CD4-positive, alpha-beta T cell treated with Interferon alpha-2 for 1 hour (primary cell): ENCODE measurements at places on chromosomes 3 and 15.
A peak's percentile ranks its signal among the peaks of the same experiment; 100 is the strongest.

DNA sequence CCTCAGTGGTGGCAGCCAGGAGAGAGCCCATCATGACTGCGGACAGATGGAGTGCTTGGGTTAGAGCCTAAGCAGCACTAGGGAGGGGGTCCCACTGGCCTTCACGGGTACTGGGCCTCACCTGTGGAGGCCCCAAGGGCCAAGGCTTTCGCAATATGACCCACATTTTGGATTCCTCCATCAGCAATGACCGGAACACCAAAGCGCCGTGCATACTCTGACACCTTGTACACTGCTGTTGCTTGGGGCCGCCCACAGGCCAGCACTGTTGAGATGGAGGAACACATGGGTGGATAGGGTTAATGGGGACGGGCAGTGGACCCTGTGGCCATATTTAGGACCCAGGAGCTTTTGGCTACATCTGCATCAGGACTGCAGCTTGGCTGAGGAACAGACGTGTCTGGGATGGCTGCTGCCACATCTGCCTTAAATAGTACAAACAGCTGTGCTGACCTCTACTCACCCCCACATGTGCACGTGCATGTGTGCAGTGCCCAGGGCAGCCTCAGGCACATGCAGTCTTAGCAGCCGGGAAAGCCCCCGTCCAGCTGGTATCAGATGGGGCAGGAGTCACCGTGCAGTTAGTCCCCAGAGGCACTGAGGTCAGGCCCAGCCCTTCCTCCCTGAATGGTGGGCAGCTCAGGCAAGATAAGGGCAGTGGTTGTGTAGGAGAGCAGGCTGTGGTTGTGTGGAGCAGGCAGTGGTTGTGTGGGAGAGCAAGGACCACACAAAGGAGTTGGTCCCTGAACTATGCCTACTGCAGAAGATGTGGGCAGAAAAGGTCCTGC, 3.3 kb downstream of the NDUFAF3 start:
- DNase-seq: no peak

DNA sequence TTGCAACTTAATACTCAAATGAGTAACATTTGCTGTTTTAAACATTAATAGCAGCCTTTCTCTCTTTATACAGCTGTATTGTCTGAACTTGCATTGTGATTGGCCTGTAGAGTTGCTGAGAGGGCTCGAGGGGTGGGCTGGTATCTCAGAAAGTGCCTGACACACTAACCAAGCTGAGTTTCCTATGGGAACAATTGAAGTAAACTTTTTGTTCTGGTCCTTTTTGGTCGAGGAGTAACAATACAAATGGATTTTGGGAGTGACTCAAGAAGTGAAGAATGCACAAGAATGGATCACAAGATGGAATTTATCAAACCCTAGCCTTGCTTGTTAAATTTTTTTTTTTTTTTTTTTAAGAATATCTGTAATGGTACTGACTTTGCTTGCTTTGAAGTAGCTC, 40.3 kb downstream of the CTNNB1 start:
- DNase-seq: no peak

GRCh38 chr15:89370120-89370977, 35.7 kb upstream of the POLG start:
- no peak for DNase-seq

- DNase-seq: no peak
Observed at GRCh38 chr15:70762469-70763119, 764 bp downstream of the UACA start.

- DNase-seq: no peak
Observed at GRCh38 chr3:165919284-165919683, 82.1 kb upstream of the BCHE start.

GRCh38 chr3:73449774-73450173, 175.0 kb downstream of the PDZRN3 start:
- no peak for DNase-seq

GRCh38 chr3:197458179-197458707, 97.5 kb downstream of the BDH1 start:
- DNase-seq: no peak

DNA sequence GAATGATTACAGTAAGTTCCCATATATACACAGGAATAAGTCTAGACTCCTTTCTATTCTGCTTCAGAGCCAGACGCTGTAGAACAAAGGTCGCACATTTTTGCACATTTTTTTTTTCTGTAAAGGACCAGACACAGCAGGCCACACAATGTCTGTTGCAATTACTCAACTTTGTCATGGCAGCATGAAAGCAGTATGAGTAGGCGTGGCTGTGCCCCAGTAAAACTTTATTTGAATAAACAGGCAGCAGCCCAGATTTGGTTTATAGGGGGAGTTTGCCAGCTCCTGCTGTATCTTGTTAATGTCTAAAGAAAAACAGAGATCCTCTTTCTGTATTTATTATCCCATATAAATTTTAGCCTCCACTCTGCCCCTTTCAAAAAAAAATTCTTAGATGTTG, 708.3 kb downstream of the FHIT start:
- DNase-seq: no peak

GRCh38 chr3:97138914-97139541, 324.6 kb downstream of the EPHA6 start:
- DNase-seq: no peak

- DNase-seq: peak; percentile 15
Observed at GRCh38 chr3:3089017-3089416, 21.2 kb downstream of the IL5RA start.

DNA sequence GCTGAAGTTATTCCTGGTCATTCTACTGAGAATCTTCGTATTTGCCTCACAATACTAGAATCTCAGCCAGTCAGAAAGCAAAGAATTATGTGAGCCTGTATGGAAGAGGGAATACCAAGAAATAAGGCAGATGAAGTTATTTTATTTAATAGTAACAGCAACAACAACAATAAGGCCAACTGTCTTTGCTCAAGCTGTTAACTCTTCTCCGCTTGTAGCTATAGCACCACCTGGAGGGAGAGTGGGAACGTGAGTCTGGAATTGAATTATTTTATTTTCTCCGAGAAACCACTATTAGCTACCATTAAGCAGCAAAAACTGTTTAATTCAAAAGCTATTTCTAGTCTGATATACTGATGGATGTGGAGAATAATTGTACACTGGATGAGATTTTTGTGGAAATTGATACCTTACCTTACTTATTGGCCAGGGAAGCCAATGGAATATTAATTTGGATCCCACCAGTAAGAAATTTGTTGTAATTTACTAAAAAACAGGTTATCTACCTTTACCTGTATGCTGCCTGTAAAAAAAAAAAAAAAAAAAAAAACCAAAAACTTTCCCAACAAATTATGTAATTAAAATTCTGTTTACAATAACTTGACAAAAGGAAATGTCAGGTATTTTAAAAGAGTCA, 50.1 kb downstream of the CALML4 start:
- DNase-seq: peak; percentile 39

GRCh38 chr3:32432711-32433530, 41.3 kb downstream of the CMTM7 start:
- DNase-seq: peak; percentile 31

DNA sequence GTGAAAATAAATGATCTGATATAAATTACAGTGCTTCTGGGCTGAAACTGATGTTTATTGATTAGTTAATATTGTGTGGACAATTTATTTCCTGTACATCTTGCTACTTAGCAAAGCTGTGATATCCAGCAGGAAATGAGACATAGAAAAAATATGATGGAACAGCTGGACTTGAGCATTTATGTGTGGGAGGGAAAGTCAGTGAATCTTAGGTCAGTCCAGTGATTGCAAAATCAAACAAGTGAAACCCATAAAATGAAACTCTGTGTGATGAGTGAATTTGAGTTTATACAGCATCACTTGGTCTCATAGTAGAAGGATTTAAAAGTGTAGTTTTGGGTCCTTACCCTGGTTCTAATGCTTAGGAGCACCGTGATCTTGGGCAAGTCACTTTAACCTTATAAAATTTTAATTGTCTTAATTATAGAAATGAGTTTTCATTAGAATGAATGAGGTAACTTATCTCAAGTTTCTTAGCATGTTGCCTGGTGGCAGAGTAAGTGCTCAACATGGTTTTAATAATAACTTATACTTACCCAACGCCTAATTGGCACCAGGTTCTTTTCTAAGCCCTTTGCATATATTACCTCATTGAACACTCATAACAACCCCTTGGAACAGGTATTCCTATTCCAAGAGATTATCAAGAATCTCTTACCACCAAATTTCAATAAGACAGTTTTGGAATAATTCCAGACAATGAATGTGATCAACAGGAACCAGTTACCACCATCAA, 194.6 kb downstream of the ADAMTSL3 start:
- DNase-seq: no peak

- no peak for DNase-seq
Observed at GRCh38 chr3:142963516-142964448, at the start of gene PAQR9. Gene PAQR9, minus strand, starts transcription at chr3:142963674. Its CDS starts 338 bp downstream, at chr3:142963336.

DNA sequence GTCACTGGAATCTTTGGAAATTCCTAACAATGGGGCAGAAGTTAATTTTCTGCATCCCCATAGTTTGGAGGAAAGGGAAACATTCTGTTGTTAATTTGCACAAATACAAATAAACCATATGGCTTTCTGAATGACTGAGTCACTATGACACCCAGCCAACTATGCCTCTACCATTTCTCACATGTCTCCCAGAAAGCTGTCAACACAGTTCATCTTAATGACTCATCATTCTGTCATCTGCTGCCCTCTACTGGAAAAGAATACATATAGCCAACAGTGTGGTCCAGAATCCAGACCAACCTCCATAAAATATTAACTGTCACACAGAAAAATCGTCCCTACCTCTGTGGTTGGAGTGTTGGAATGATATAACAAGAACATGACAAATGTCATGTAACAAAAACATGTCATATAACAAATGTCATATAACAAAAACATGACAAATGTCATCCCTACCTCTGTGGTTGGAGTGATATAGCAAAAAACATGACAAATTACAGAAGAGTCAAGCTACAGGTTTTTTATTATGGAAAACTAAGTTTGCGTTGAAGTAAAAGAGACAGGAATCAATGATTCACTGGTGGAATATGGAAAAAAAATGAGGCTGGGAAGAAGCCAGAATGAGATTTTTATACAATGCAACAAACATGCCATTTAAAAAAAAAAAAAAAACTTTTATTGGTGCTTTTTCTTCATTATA, 47.7 kb upstream of the GYG1 start:
- peak; percentile 55 for DNase-seq

GRCh38 chr15:67547064-67547463, 4.6 kb downstream of the MAP2K5 start:
- no peak for DNase-seq

- no peak for DNase-seq
Observed at GRCh38 chr15:39391230-39391629, 189.6 kb upstream of the THBS1 start.

- DNase-seq: no peak
Observed at GRCh38 chr15:89785064-89785773, 9.1 kb downstream of the MESP2 start.

DNA sequence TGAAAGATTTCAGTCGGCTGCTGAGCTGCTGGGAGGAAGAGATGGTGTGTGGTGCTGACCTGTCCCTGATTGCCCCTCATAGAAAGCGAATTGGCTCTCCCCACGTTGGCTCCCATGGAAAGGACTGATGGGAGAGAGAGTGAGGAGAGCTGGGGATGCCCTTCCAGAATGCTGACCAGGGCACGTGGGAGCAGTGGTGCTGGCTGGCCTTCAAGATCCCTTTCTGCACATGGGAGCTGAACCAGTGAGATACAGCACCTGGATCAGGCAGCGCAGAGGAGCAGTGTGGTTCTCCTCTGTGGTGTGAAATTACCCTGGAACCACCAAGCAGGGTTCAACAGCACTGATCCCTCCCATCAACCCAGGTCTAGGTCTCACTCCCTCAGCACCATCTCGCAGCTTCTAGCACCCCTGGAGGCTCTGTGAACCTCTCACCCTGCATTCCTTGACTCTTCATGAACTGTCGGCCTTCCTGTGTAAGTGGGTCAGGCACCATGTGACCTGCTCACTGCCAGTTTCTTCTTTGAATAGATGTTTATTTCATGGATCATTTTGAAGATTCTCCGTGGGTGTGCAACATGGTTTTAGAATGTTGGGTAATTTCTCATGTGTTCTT, 55.7 kb downstream of the CACNA1D start:
- DNase-seq: no peak

DNA sequence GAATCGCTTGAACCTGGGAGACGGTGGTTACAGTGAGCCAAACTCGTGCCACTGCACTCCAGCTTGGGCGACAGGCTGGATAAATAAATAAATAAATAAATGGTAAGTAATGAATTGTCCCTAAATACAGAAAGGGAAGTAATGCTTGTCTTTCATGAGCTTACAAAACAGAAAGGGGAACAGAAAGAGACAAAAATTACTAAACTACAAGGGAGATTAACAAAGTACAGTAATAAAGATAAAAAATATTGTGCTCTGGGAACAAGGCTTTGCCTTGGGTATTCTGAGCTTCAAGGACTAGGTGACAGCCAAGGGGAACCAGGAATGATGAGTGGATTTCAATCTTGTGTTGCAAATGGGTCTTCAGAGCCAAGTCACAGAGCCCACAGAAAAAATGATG, 9.2 kb upstream of the HLTF start:
- no peak for DNase-seq
